ENCODE measurements at places on chromosomes 1 and 21.
A peak's percentile ranks its signal among the peaks of the same experiment; 100 is the strongest.

DNA sequence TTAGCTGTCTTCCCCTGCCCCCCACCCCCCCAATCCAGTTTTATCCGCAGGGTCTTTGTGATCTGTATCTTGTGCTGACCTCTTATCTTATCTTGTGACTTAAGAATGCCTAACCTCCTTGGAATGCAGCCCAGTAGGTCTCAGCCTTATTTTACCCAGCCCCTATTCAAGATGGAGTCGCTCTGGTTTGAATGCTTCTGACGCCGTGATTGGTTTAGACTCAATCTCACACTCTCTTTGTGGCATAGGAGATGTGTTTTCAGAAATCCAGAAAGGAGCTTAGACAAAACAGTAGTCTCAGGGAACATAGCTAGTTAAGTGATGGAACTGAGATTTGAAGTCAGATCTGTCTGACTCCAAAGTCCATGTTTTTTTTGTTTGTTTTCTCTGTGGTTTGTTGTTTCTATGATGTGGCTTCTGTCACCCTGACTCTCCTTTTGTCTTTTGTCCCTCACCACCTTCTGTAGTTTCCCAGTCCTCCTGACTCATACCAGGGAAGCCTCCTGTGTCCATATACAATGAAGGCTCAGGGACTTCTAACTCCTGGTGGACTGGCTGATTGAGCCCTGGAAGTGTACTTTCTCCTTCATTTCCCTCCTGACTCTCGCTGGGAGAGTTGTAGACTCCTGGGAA lies 18.1 kb upstream of the USP24 start:
- no peak for DNase-seq

DNA sequence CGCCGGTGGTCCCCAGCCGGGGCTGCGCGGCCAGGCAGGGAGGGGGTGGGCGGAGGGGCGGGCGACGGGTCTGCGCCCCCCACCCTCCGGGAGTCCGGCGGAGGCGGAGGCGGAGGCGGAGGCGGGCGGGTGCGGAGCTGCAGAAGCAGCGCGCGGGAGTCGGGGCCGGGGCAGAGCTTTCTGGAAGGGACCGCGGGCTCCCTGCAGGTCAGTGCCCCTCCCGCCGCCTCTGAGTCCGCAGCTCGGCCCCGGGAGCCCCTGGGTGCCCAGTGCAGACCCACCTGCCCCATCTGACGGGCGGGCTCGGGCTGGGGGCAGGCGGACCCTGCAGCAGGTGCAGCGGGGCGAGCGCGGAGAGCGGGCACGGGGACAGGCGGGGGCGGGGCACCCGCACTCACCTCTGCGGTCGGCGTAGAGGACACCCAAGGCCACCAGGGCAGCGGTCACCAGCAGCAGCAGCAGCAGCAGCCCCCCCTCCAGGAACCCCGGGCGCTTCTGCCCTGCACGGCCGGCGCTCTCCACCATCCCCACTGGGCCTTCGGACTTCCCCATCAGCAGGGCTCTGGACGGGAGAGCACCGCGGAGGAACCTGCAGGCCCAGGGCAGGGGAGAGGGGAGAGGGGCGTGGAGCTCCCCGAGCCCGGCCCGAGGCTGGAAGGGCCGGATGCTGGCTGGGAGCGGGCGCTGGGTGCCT lies 3.7 kb downstream of the MMEL1 start:
- no peak for DNase-seq

- peak; percentile 53 for DNase-seq
These were observed 95.5 kb upstream of the DPT start for GRCh38 chr1:168824418-168825065.

- DNase-seq = no peak
These were observed 332.4 kb downstream of the CAMTA1 start for GRCh38 chr1:7117399-7118281.

DNA sequence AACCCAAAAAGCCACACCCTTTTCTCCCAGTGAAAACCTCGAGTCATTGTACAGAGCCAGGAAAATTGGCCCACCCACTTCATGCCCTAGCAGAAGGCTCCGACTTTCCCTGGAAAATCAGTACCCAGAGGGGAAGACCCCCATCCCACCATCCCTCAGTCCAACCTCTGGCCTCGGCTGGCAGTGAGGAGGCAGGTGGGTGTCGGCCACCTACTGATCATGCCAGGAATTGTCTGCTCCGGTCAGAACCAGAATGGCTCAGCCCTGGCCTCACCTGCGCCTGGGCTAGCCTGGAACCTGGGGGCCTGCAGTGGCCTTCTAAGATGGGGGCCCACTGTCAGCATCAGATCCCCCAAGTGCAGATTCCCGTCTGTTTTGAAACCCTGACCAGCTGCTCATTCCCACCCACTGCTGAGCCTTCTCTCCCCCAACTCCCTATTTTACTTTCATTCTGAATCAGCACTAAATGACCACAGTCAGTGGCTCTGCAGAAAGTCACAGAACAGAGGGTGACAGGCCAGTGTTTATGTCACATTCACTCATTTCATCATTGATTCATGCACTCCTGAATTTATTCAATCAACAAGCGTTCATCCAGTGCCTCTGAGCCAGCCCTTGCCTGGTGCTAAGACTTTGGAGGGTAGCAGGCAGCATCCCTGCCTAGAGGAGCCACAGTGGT lies 3.0 kb upstream of the S100A9 start:
- no peak for DNase-seq

GRCh38 chr1:224768971-224769370 lies 152.9 kb downstream of the CNIH3 start:
- no peak for DNase-seq

- DNase-seq = no peak
These were observed 532 bp upstream of the FAM177B start for GRCh38 chr1:222736470-222736869.

GRCh38 chr21:39087238-39088030 lies 95.8 kb downstream of the PSMG1 start:
- no peak for DNase-seq

DNA sequence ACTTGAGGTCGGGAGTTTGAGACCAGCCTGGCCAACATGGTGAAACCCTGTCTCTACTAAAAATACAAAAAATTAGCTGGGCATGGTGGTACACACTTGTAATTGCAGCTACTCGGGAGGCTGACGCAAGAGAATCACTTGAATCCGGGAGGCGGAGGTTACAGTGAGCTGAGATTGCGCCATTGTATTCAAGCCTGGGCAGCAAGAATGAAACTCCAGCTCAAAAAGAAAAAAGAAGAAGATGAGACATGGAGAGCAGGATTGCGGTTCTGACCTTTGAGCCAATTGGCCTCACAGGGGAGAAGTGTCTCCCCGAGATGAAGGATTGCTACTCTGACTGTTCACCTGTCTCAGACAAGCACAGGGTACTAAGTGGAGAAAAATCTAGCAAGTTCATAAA lies 6.6 kb downstream of the SCCPDH start:
- DNase-seq = no peak

- no peak for DNase-seq
These were observed 53.1 kb downstream of the ZNF326 start for GRCh38 chr1:90048043-90048442.

DNA sequence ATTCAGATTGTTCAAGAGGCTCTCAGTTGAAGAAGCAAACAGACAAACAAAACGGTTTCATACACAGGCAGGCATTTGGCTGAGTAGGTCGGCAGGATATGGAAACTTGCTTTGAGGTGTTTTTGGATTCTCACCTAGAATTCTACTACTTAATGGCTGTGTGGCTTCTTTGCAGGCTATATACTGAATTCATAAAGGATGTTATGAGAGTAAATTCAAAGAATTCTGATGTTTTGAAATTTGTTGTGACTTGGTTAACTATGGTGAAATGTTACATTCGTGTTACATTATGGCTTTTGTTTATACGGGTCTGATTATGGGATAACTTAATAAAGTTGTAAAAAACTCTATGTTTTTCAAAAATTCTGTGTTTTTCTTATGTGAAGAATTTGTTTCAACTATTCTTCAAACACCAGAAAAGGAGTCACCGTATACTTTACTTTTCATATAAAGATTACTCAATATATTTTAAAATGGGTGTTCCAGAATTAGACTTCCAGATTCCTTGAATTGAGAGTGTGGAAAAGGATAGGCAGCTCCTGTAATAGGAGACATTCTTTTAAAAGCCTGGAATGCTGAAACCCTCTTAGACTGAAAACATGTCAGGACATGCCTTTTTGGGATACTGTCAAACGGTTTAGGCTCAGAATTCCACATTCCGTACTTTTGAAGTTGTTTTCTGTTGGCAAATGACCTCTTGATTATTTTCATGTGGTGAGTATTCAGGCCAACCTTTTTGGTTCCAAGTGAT lies 8.2 kb upstream of the IRF2BP2 start:
- DNase-seq = no peak

DNA sequence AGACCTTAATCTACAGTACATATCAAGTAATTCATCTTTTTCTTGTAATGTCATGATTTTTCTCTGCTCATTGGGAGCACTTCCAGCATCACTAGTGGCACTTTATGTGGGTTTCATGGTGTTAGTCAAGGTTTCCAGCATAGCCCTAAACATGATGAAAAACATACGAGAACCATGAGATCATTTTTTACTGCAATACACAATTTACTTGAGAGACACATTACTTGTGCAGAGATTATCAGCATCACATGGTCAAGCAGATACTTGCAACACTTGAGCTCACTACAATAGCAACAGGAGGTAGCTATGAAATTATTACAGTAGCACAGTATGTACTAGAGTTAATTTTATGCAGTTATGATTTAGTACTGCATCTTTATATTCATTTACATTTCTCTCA lies 36.4 kb downstream of the ITGB3BP start:
- DNase-seq = no peak

GRCh38 chr1:14997646-14998276 lies 155.8 kb upstream of the TMEM51 start:
- DNase-seq = no peak

GRCh38 chr1:201528631-201529252 lies 10.2 kb upstream of the NAV1 start:
- no peak for DNase-seq

- no peak for DNase-seq
These were observed 10.7 kb upstream of the PLXNA2 start for GRCh38 chr1:208254862-208255261.

DNA sequence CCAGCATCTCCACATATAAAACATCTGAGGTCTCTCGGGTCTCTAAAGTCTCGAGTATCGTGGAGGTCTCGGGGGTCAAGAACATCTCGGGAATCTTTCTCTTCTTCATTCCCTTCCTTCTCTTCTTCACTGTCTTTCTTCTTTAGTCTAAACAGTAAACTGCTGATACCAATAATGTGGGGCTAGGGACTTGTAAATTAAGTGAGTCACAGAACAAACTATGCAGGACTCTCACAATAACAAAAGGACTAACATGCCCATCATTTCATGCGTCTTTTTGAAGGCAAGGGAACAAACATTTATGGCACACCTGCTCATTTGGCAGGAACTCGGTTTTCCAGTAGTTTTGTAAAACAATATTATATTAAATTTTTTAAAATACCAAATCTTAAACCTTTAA lies 32.4 kb downstream of the PRPF38A start:
- DNase-seq = no peak

Data from activated naive CD8-positive, alpha-beta T cell treated with anti-CD3 and anti-CD28 coated beads for 36 hours (primary cell).